Hepatocyte (in vitro differentiated cells): ENCODE measurements at places on chromosomes 1 and 21. TPM values are rescaled to one million over a fixed set of nuclear protein-coding genes. Genes with fewer than 3 reads are reported as not detected.

DNA sequence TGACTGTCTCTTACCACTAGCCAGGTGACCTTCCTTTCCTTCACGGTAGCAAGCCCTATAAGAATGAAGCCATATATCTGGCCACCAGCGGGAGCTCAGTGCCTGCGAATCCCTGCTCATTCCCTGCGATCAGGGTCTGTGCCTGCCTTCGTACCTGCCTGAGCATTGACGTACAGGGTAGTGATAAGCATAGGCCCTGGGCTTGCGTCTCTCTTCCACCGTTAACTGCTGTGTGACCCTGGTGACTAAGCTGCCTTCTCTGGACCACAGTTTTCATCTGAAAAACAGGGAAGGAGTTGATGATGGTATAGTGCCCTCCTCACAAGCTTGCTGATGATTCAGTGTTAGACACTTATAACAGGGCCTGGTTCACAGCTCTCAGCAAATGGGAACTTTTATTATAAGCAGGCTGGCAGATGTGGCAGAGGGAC lies 4.1 kb downstream of the ZC3H12A start:
- no peak overlapping the region for H3K4me3 ChIP-seq
- peak overlapping the region; percentile 99 for H3K27ac ChIP-seq
- peaks cover 39% of the 10 kb centered on the region for H3K4me1 ChIP-seq
- DNase-seq, result peak; percentile 42

DNA sequence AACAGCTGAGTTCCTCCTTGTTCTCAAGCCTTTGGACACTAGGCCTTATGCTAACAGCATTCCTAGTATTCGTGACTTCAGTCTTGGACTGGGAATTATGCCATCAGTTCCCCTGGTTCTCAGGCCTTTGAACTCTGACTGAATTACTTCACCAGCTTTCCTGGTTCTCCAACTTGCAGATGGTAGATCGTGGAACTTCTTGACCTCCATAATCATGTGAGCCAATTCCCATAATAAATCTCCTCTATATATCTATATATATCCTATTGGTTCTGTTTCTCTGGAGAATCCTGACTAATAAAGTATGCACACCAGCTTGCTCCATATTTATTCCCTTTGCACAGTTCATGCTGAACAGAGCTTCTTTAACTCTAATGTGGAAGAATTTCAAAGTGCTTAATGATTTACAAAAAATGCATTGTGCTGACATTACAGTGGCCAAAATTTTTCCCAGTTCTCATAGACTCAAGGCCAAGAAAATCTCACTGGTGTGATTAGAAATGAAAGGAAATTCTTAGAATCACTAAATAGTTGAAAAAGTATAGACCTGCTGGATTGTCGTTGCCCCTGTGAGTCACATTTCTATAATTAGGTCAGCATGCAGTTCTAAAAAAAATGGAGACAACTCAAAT lies 462.9 kb upstream of the ADAMTS5 start:
- H3K27ac ChIP-seq, result no peak overlapping the region
- H3K4me3 ChIP-seq, result no peak overlapping the region
- no peaks in the 10 kb centered on the region for H3K4me1 ChIP-seq
- no peak for DNase-seq

- H3K4me1 ChIP-seq, result peaks cover 16% of the 10 kb centered on the region
- no peaks in the 10 kb centered on the region for H3K36me3 ChIP-seq
- H3K4me3 ChIP-seq, result no peak overlapping the region
Observed at GRCh38 chr1:227895828-227896685, 51.7 kb downstream of the WNT9A start.

DNA sequence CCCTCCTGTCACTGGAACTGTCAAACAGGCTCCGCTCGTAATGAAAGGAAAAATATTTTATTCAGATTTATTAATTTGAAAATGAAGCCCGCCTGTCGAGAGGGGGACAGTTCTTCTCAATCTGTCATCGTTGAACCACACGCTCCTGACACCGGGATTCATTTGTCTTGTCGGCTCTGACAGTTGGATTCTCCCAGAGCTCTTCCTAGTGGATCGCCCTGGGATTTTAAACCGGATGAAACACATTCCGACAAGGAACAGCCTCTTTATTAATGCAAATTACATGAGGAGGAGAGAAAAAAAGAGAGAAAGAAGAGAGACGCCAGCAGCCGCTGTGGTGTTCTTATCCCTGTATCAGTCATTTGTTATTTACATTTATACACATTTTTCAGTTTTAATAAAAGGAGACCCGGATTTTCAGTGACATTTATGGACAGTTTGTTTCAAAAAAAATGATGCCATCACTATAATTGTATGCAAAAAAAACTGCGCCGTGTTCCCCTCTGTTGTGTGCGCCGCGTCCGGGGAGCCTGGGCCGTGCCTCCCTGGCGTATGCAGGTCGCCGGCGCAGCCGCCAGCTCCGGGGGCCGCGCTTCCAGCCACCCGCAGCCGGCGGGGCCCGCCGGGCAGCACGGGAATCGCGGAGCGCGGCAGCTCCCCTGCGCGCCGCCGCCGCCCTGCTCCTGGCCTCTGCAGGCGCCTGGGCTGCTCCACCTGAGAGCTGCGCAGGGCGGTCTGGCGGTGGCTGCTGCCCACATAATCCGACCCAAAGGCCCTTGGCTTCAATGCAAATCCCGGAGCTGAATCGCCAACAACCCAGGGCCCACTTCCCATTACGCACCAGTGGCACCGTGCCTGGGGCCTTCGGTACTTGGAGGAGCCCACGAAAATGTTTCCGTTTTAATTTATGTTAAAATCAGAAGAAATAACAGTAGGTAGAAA lies 237.9 kb upstream of the PBX1 start:
- peaks cover 18% of the 10 kb centered on the region for H3K27me3 ChIP-seq
- H3K4me1 ChIP-seq, result no peaks in the 10 kb centered on the region
- peak; percentile 59 for DNase-seq
- H3K4me3 ChIP-seq, result peak overlapping the region; percentile 32

TNFRSF25 gene
- 4.8 and 14.0 TPM in 2 replicates for total RNA-seq

DNA sequence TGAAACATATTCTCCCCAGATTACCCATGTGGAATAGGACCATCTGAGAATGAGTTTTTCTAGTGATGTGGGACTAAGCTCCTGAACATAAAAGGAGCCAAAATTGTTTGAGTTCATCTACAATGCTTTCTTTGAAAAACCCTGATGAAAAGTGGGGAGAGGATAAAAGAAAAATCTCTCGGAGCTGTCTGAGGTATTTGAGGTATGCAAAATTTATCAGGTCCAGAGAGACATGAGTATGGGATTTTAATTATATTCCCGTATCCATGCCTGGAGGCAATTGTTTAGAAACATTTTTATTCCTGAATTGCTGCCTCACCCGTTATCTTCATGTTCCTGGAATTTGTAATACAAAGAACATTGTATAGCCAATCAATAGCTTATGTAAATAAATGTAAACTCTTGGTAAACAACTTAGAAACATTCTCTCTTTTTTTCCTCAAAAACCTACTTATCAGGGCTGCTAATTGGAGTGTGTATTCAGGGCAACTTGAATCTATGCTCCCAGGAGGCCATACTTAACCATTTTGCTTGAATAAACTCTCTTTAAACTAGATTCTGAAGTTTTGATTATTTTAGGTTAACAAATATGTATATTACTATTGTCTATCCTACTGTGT lies 109.3 kb upstream of the OLFM3 start:
- no peaks in the 10 kb centered on the region for H3K27me3 ChIP-seq
- H3K4me1 ChIP-seq, result no peaks in the 10 kb centered on the region
- no peaks in the 10 kb centered on the region for H3K36me3 ChIP-seq
- H3K27ac ChIP-seq, result no peak overlapping the region

GRCh38 chr1:230195199-230195598 lies 128.2 kb downstream of the GALNT2 start:
- no peaks in the 10 kb centered on the region for H3K36me3 ChIP-seq
- H3K4me1 ChIP-seq, result no peaks in the 10 kb centered on the region
- no peaks in the 10 kb centered on the region for H3K27me3 ChIP-seq
- no peak overlapping the region for H3K27ac ChIP-seq

PRR9 gene
- not detected in 2 replicates for total RNA-seq

DNA sequence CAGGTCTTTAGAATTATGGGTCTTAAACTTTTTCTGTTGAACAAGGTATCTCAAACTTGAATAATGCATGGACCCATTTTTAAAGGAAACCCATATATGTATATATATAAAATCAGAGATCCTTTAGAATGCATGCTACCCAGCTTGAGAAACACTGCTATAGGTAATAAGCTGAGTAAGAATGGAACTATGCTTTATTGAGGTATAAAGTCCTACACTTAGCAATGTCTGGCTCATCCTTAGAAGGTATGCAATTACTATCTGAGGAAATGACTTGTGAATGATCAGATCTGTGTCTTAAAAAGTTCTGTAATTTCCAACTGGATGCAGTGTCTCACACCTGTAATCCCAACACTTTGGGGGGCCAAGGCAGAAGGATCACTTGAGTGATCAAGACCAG lies 11.2 kb downstream of the TRAF3IP3 start:
- H3K27ac ChIP-seq, result no peak overlapping the region
- peaks cover 5% of the 10 kb centered on the region for H3K4me1 ChIP-seq
- H3K4me3 ChIP-seq, result no peak overlapping the region
- H3K36me3 ChIP-seq, result no peaks in the 10 kb centered on the region
- H3K27me3 ChIP-seq, result no peaks in the 10 kb centered on the region

CFAP141 gene
- not detected in 2 replicates for total RNA-seq

SH2D2A gene
- total RNA-seq, result 0.60 and 2.6 TPM in 2 replicates

GRCh38 chr1:116182019-116182714 lies 71.0 kb downstream of the MAB21L3 start:
- no peak overlapping the region for H3K4me3 ChIP-seq
- H3K27me3 ChIP-seq, result no peaks in the 10 kb centered on the region
- H3K36me3 ChIP-seq, result no peaks in the 10 kb centered on the region

LCE2C gene
- total RNA-seq, result not detected in 2 replicates

CELA2A gene
- 2.2 and 9.5 TPM in 2 replicates for total RNA-seq

CR1L gene
- total RNA-seq, result not detected in 2 replicates
